ENCODE measurements at places on chromosomes 2 and 18. TPM values are rescaled to one million over a fixed set of nuclear protein-coding genes. Genes with fewer than 3 reads are reported as not detected.

Gene PLB1
- 0.64 TPM for polyA plus RNA-seq

Gene UGT1A8
- polyA plus RNA-seq = not detected

Gene SH3RF3
- 2.3 TPM for polyA plus RNA-seq

Gene ZNF2
- polyA plus RNA-seq = 2.8 TPM

Gene COLEC11
- polyA plus RNA-seq = 3.8 TPM

Gene RNF152
- 0.56 TPM for polyA plus RNA-seq

Gene GALNT3
- polyA plus RNA-seq = 5.3 TPM

Gene CHN1
- 195 TPM for polyA plus RNA-seq

Gene KATNAL2
- 8.4 TPM for polyA plus RNA-seq

Gene YES1
- 8.2 TPM for polyA plus RNA-seq

Gene EGR4
- 0.83 TPM for polyA plus RNA-seq

Gene LYPD1
- 8.0 TPM for polyA plus RNA-seq

Measured in brain (organoid and tissue), 16 donors.